ENCODE measurements at places on chromosomes 5 and 9.

DNA sequence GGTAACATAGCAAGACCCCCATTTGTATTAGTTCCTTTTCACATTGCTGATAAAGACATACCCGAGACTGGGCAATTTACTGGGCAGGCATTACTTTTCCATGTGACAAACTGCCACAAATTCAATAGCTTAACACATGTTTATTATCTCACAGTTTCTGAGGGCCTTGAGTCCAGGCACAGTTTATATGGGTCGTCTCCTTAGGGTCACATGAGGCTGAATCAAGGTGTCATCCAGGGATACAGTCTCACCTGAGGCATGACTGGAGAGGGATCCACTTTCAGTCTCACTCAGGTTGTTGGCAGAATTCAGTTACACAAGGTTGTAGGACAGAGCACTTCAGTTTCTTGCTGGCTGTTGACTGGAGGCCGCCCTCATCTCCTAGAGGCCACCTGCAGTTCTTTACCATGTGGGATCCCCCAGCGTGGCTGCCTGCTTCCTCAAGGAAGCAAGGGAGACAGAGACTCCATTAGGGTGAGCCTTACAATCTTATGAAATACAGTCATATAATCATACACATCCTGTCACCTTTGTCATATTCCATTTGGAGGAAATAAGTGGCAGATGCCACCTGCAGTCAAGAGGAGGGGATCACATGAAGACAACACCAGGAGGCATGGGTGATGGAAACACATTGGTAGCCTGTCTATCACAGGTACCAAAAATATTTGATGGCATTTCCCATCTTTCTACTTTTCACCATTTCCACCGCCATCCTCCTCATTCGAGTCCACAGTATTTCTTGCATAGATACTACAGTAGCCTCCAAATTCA lies 15.1 kb upstream of the ERAP1 start:
- DNase-seq = no peak

- DNase-seq = no peak
Observed at GRCh38 chr5:133679534-133679933, 67.2 kb upstream of the FSTL4 start.

DNA sequence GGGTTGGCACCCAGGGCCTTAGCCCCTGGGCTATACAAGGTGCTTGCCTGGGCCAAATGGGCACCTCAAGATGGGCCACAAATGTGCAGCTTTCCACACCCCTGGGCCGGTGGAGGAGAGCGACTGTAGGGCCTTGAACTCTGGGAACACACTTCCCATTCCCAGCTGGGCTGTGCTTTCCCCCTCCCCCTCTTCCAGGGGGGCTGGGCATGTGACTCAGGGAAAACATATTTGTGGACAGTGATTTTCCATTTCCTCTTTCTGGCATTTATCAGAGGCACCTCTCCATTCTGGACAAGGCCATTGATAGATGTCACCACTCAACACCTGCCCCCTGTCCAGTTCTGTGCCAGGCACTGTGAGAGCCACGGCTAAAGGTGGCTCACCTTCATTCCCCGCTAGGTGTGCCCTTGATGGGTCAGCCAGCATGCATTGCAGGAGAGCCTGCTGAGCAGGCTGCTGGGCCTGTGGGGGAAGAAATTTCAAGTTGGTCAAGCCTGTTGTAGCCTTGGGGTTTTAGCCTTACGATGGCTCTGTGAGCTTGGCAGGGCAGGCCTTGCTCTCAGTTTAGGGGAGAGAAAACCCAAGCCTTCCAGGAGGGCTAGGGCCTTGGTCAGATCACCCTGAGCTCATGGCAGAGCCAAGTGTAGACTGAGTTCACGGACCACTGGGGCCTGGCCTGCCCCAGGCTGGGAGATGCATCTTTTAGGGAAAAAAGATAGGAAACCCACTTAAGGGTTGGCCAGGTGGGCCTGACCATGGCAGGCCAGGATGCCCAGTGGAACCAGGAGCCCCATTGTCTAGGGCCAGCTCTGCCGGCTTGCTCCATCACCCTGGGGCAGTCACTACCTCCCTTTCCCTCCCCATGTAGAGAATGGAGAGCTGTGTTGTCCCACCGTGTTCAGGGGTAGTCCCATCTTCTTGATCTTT lies 113.9 kb downstream of the DAB2IP start:
- DNase-seq = no peak

DNA sequence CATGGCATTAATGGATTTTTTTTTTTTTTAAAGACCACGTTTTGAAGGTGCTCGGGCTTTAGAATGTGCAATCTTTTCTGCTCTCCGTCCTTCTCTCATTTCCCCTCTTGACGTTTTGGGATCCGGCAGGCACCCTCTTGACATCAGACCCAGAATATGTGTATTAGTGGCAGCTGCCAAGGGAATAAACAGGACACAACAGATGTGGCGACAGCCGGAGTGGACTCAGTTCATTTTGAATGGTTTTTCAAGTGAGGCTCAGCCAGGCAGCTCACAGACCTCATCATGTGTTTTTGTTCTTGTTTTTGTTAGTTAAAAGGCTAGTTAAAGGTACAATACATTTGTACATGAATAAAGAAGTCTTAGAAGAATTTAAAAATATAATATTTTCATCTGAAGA lies 365.0 kb upstream of the SEMA6A start:
- DNase-seq = no peak

- DNase-seq = no peak
Observed at GRCh38 chr5:168244838-168245559, 46.4 kb upstream of the WWC1 start.

GRCh38 chr5:178323541-178323865 lies 90.9 kb upstream of the PHYKPL start:
- no peak for DNase-seq

DNA sequence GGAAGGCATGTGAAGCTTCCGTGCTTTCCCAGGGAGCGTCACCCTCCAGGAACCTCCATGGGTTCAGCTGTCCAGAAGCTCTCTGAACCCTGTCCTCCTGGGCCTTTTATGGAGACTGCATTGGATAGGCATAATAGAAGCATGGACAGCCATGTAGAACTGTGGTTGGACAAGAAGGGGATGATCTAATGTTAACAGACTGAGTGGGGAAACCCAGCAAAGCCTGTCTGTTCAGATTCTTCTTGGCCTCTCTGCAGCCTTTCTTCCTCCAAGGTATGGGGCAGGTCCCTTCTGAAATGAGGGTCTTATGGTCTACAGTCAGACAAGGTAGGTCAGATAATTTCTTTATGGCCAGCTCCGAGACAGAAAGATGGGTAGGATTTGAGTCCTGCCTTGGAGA lies 59.1 kb upstream of the CTNNA1 start:
- DNase-seq = no peak

DNA sequence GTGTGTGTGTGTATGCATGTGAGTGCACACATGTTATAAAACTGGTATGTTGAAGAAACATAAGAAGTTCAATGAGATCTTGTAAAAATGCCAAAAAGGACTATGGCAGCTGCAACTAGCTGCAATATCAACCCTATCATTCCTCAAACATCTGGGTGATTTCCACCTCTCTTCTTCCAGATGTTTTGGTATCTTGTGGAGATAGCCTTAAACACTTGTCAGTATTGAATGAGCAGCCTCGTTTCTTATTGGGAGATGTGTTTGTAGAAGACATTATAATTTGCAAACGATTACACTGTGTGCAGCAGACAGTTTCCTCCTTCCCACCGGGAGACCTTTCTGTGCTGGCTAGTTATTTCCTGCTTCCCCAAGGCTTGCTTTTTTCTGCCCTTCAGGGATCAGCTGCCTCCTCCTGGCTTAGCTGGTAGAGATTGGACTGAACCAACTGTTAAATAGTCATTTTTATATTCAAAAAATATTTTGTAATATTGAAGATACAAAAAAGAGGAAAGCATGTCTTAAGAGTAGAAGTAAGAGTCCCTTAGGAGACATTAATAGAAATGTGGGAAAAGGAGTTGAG lies 168.4 kb upstream of the MPDZ start:
- DNase-seq = no peak

GRCh38 chr5:144103611-144104485 lies 66.6 kb downstream of the YIPF5 start:
- DNase-seq = no peak

DNA sequence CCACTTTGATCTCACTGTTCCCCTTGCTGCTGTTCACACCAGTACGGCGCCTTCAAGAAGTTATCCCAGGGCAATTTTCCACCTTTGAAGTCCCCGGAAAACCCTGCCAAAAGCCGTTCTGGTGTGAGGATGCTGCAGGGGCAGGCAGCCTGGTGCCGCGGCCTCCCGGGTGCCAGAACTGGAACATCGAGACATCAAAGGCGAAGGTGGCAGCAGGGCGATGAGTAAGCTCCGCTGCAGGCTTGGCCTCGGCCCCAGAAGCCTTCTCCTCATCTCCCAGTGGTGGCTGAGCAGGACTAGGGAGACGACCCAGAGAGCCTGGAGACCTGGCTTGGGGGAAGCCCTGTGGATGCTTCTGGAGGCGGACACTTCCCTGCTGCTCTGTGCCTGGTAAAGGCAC lies 115.3 kb upstream of the MSX2 start:
- no peak for DNase-seq

DNA sequence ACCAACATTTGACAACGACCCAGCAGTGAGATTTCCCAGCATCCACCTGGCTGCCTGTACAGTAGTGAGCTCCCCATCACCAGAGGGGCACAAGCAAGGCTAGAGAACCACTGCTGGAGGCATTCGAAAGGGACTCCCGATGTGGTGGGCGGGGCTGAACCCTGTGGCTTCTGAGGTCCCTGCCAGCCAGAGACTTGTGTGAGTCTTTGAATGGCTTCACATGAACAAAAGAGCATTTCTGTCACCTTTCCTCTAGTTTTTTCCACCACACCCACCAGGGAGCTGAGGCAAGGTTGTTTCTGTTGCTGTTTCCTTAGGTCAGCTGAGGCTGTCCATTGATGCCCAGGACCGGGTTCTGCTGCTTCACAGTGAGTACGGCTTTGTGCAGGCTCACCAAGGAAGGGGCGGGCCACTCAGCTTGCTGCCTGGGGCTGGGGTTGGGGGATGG lies 15.7 kb downstream of the RGS3 start:
- no peak for DNase-seq

All from stimulated activated CD4-positive, alpha-beta T cell treated with anti-CD3 and anti-CD28 coated beads, TNF-alpha, amount 100 ng/mL, for 1 hour (primary cell).